Activated T-cell treated with anti-CD3 and anti-CD28 coated beads for 24 hours (primary cell): ENCODE measurements at places on chromosomes 4 and X.

DNA sequence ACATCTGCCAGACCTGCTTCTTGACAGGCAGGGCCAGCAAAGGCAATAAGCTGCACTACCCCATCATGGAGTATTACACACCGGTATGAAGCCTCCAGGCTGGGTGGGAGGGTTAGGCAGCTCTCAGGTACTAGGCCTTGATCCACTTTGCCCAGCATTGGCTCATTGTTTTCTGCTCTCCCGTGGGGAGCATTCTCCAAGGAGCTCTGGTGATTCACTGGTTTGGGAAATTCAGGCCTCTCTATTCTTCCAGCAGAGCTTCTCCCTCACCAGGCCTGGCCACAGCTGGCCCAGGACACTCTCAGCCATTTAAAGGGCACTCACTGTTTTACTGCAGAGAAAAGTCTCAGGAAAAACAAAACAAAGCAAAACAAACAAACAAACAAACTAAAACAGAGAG is 33.0 kb downstream of the DRP2 start:
- DNase-seq, result no peak

DNA sequence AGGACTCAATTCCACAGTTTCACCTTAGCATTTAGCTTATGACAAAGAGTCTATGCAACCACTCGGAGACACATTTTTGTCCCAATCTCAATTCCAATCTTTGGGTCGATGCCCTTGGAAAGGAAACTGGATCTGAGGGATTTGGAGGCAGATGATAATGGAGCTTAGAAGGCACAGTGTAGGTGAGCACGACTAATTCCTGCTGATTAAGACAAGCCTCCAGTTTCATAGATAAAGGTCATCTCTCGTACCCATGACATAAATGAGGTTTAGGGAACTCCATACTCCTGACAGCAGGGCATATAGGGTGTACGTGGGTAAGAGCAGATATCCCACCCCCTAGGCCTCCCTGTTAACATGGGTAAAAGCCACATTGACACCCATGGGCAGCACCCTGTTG is 24.4 kb upstream of the ZNF718 start:
- DNase-seq, result no peak

DNA sequence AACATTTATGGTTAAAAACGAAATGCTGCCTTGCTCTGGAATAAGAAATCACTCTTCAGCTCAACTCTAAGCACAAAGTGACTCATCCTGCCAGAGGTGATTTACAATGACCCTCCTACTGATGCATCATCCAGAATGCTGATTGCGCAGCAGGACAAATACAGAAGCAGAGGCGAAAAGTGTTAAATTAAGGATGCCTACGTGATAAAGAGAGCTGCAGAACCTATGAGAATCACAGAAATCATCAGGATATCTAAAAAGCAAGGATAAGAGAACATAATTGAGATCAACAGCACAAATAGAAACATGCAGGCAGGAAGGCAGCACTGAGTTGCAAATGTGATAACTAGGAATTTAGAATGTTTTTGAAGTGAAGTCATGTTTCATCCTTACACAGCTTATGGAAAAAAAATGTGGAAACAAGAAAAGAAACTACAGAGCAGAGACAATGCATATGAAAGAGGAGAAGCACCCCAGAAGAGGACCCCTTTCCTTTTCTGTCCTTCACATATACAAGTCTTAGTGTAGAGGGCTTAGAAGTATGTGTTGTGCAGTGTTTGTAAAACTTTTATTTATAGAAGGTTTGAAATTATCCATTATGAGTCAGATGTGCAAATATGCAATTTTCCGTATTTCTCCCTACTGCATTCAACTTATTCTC is 188.4 kb downstream of the SLC7A11 start:
- no peak for DNase-seq

- DNase-seq, result no peak
These were observed 11.3 kb downstream of the EXOC1 start for GRCh38 chr4:55864577-55865223.
